ENCODE measurements at places on chromosomes 11 and 22. TPM values are rescaled to one million over a fixed set of nuclear protein-coding genes. Genes with fewer than 3 reads are reported as not detected.

- no peak overlapping the region for H3K27ac ChIP-seq
- H3K27me3 ChIP-seq: no peaks in the 10 kb centered on the region
- no peaks in the 10 kb centered on the region for H3K36me3 ChIP-seq
- DNase-seq: no peak
Measured at GRCh38 chr11:35029979-35030682, 108.8 kb upstream of the CD44 start.

PRMT3 gene
- 10.8 TPM for polyA plus RNA-seq

GRCh38 chr11:119094816-119095065 lies 6.9 kb downstream of the DPAGT1 start:
- peaks cover 55% of the 10 kb centered on the region for H3K36me3 ChIP-seq
- no peaks in the 10 kb centered on the region for H3K27me3 ChIP-seq
- H3K4me1 ChIP-seq: peaks cover 21% of the 10 kb centered on the region
- H3K27ac ChIP-seq: peak overlapping the region; percentile 72

WNT7B gene
- polyA plus RNA-seq: 0.13 TPM

GRCh38 chr11:117878939-117879475 lies 2.5 kb upstream of the FXYD6 start:
- H3K4me3 ChIP-seq: no peak overlapping the region
- no peak overlapping the region for H3K27ac ChIP-seq
- no peaks in the 10 kb centered on the region for H3K4me1 ChIP-seq
- no peaks in the 10 kb centered on the region for H3K36me3 ChIP-seq

GRCh38 chr22:46579751-46580449 lies 40.3 kb upstream of the GRAMD4 start:
- H3K36me3 ChIP-seq: no peaks in the 10 kb centered on the region
- H3K4me3 ChIP-seq: no peak overlapping the region
- no peaks in the 10 kb centered on the region for H3K27me3 ChIP-seq
- H3K4me1 ChIP-seq: peaks cover 45% of the 10 kb centered on the region

DNA sequence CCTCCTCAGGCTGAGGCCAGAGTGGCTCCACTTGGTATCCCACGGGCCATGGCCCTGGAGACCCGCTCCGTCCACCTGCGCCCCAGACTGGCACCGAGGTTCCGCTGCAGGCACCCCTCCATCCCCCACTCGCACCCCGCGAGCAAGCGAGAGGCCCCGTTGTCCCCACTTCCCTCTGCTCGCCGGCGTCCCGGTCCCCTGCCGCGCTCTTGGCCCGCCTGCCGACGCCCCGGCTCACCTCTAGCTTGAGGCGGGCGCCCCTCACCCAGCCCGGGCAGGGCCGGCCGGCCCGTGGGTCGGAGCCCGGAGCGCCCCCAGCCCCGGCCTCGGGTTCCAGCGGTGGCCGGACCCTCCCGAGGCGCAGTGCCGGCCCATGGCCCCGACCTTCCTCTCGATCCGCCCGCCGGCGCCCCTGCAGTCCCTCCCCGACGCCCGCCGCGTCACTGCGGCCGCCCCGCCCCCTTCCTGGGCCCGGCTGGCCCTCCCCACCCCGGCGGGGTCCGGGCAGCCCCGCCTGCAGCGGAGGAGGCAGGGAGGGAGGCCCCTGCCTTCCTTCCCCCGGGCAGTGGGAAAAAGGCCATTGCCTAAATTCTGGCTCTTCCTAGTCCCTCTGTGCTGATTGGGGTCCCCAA lies at the start of gene PITPNM1:
Gene PITPNM1 (minus strand): TSS at position 414 of the 632 bp plus-strand sequence. CDS start 1,183 bp downstream, outside the sequence.
- H3K27ac ChIP-seq: peak within 1 kb of the TSS; percentile 87
- no peaks in the 10 kb centered on the region for H3K27me3 ChIP-seq

DNA sequence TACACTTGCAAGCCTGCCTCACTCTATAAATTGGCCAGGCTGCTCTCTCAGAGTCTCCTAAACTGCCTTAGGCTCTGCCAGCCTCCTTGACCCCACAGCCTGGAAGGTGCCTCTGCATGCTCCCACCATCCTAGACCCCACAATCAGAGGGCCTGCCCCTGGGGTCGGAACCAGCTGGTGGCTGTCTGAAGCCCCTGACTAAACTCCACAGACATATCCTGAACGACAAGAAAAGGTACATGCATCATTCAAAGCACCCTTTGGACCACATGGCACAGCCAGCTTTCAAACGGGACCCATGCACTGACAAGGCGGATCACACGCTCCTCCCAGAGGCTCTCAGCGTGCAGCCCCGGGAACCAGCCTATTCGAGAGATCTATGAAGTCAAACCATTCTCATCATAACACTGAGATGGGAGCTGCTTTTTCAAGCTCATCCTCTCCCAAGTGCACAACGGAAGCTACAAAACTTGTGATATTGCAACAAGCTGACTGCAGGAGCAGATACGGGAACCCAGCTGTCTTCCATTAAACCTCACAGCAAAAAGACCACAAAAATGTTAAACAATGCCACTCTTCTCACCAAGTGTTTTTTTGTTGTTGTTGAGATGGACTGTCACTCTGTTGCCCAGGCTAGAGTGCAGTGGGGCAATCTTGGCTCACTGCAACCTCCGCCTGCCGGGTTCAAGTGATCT lies 8.1 kb downstream of the SHANK2 start:
- no peaks in the 10 kb centered on the region for H3K36me3 ChIP-seq
- H3K4me1 ChIP-seq: no peaks in the 10 kb centered on the region
- no peak overlapping the region for H3K4me3 ChIP-seq
- peak; percentile 4 for DNase-seq
- no peak overlapping the region for H3K27ac ChIP-seq
